ENCODE measurements at places on chromosomes 6 and 20. TPM values are rescaled to one million over a fixed set of nuclear protein-coding genes. Genes with fewer than 3 reads are reported as not detected.

Gene TRAPPC3L
- total RNA-seq = not detected

GRCh38 chr6:15790116-15790515, 127.3 kb upstream of the DTNBP1 start:
- no peaks in the 10 kb centered on the region for H3K27me3 ChIP-seq
- H3K4me1 ChIP-seq = no peaks in the 10 kb centered on the region
- no peak overlapping the region for H3K27ac ChIP-seq
- H3K4me3 ChIP-seq = no peak overlapping the region

DNA sequence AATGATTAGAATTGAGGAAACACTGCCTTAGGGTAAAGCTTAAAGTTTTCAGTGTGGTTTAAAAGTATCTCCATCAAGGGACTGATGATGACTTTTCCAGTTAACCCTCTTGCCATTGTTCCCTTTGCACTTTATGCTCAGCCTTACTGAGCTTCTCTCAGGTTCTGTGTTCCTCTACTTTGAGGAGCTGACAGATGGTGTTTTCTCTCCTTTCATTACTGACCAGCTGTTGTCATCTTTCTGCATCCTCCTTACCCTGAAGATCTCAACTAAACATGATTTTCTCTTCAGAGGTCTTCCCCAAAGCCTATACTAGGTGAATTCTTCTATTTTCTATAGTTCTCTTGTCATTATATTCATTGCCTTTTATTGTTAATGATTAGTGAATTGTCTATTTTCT, 475.6 kb upstream of the SYNCRIP start:
- H3K27ac ChIP-seq = no peak overlapping the region
- H3K27me3 ChIP-seq = no peaks in the 10 kb centered on the region
- no peak overlapping the region for H3K4me3 ChIP-seq
- no peak for DNase-seq
- no peaks in the 10 kb centered on the region for H3K36me3 ChIP-seq
- no peaks in the 10 kb centered on the region for H3K4me1 ChIP-seq

DNA sequence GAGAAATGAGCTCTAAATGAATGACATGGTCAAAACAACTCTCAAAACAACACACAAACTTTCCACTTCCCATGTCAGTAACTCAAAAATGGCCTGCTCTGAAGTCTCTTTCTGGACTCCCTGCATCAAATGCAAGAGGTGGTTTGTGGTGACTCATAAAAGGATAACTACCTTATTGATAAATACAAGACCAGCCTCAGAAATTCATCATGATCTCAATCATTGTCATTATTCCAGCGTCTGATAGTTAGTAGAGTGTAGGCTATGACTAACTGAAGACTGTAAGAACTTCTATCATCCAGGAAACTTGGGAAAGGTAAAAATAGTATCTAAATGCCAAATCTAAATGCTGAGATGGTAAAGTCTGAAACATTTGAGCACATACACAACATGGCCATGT, 369.4 kb downstream of the BMP2 start:
- no peaks in the 10 kb centered on the region for H3K27me3 ChIP-seq
- no peaks in the 10 kb centered on the region for H3K36me3 ChIP-seq

DNA sequence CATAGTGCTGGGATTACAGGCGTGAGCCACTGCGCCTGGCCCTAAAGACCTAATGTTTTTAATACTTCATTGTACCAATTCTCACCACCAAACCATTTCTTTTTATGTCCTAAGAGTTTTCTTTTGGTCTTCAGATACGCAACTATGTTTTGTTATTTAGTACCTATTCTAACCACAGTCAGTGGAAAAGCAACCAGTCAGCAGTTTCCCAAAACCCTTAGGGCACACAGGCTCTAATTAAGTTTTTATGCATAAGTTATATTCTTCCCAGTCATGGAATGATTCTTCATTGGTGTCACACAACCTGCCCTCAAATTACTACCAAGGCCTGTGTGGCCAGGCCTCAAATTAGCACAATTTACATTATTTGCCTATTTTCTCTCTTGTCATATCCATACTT, 247.7 kb upstream of the KCNQ5 start:
- no peak for DNase-seq
- H3K4me1 ChIP-seq = no peaks in the 10 kb centered on the region
- no peak overlapping the region for H3K4me3 ChIP-seq
- no peaks in the 10 kb centered on the region for H3K27me3 ChIP-seq

GRCh38 chr20:36147690-36148089, 6.8 kb upstream of the EPB41L1 start:
- H3K4me1 ChIP-seq = no peaks in the 10 kb centered on the region
- H3K27me3 ChIP-seq = no peaks in the 10 kb centered on the region
- no peak for DNase-seq
- no peaks in the 10 kb centered on the region for H3K36me3 ChIP-seq

DNA sequence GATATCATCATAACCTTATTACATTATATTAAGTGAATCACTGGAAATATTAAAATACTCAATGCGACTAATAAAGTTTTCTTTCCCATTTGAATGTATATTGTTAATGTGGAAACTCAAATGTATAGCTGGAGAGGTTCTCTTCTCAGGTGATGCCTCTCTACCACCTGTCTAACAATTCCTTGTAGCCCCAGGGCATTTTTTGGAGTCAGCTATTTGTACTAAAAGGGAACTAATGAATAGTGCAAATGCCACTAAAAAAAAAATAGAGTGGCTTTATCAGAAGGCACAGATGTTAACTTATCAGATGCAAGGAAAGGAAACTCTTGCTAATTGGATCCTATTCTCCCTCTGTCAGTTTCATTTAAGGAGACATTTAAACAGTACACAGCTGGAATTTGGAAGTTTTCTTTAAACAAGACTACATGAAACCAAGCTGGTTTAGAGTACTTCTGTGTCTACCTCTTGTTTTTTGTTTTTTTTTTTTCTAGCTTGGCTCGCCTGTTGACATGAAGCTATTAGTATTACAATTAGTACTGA, 897.0 kb upstream of the SLC35B3 start:
- no peaks in the 10 kb centered on the region for H3K4me1 ChIP-seq
- no peaks in the 10 kb centered on the region for H3K36me3 ChIP-seq
- DNase-seq = no peak
- H3K4me3 ChIP-seq = no peak overlapping the region
- no peaks in the 10 kb centered on the region for H3K27me3 ChIP-seq
